ENCODE measurements at places on chromosomes 2 and 18.
A peak's percentile ranks its signal among the peaks of the same experiment; 100 is the strongest.

DNA sequence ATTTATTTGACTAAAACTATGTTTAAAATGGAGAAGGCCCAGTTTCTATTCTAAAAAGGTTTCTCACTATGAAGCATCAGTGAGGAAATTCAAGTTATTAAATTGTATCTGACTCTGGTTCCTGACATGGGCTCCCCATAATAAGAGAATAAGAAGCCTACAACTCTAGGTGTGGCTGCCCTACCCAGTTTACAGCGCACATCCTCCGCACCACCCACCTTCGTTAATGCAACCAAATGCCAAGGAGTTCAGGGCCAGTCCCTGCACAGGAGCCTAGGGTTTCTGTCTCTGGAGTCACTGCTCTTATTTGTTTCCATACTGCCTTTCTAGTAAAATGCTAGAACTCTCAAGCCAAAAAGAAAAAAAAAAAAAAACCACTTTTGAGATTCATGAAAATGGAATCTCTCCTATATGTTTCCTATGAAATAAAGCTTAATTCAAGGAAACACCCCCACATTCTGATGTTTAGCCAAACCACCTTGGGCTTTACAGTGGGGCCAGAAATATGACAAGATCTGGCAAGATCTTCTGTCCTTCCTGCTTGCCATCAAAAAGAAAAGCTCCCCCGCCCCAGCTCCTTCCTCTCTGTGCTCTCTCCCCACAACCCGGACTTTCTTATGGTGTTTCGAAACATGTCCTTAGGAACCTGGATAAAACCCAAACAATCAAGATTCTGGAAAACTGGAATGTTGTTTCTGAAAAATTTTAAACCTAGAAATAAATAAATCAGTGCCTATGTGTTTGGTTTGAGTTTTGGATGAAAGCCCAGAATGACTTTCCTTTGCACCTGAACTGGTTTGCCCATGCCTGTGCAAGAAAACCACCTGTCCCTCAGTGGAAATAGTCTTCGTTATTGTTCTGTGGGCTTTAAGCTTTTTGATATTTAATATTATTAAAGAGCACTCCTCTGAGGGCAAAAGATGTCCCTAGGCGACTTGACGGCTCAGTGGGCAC, 136.7 kb downstream of the SP3 start:
- DNase-seq = no peak

GRCh38 chr2:30492619-30493018, 45.6 kb downstream of the LCLAT1 start:
- DNase-seq = no peak

DNA sequence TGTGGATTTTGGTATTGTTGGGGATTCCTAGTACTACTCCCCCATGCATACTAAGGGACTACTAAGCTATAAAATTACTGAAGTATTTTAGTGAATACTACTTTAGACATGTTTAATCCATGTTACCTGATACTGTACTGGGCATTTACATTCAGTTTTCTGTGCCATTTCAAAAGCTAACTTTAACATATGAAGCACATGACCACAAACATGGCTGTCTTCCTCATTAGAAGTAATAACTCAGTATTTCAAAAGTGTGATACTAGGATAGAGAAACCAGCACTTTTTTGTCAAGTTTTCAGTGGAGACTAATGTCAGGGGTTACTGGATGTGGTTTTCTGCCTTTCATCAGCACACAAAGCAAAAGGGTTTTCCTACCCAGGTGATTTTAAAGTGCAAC, 27.9 kb downstream of the WDR33 start:
- no peak for DNase-seq

DNA sequence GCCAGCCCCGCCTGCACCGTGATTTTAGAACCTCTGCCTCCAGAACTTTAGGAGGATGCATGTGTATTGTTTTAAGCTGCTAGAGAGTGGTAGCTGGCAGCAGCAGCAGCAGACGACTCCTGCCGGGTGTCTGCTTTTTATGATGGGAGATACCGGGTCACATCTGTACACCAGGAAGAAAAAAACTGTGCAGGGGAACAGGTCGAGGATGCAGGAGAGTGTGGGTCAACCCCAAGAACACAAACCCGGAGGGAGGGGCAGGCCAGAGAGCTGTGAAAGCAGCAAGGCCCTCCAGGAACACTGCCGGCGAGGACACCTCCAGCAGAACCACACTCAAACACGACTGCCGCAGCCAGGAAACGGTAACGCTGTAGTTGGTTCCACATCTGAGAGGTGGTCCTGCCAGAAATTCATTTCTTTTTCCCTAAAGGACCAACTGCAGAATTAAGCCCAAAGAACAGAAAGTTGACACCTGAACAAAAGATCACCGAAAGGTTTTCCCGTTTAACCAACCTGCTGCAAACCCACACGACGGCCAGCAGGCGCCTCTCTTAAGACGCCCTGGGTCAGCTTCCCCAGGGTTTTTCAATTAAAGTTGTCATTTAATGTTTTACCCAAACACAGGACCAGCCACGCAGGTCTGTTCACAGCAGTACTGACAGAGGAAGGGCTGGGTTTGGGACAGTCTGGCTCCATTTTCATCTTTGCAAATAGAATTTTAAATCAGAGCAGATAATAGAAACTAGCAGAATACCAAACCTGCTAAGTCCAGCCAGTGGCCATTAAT, 60.5 kb downstream of the NDUFA10 start:
- no peak for DNase-seq

GRCh38 chr2:37344453-37345361, at the start of gene QPCT:
QPCT (plus strand) TSS chr2:37344630; CDS start chr2:37344732, 102 bp downstream.
- peak; percentile 80 for DNase-seq

GRCh38 chr2:18701546-18701945, 112.2 kb upstream of the NT5C1B start:
- no peak for DNase-seq

DNA sequence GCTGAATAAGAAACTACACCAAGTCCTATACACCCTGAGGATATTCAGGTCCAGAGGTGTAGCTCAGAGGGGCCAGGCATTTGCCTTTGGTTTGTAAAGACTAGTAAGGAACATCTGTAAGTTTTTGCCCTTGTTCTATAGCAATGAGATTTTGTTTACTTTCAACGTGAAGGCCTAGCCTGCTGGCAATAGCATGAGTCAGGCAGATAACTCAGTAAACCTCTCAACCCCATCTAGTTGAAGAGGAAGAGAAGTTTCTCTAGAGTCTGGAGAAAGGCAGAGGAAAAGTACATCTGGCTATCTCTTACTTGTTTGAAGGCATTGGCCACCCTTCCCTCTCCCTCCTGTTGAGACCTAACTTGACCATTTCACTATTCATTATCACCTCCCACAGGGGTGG, 70.3 kb upstream of the ZNF521 start:
- no peak for DNase-seq

DNA sequence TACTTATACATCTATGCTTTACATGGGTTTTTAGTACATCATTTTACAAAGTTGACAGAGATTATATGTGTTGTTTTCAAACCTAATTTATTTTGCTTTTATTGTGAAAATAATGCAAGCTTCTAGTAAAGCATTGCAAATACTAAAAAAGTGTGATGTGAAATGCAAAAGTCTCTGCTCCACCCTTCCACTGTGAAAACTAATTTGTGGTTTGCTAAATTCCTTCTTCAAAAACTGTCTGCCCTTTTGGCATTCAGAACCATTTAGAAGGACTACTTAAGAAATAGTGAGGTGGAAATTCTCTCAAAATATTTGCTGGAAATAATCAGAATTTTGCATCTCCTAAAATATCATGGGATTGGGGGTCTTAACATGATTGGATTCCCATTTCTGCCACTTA, 78.4 kb downstream of the CSRNP3 start:
- peak; percentile 11 for DNase-seq

GRCh38 chr18:30954262-30954661, 88.3 kb downstream of the DSC3 start:
- no peak for DNase-seq

GRCh38 chr2:39377226-39377939, 59.7 kb downstream of the MAP4K3 start:
- peak; percentile 42 for DNase-seq

DNA sequence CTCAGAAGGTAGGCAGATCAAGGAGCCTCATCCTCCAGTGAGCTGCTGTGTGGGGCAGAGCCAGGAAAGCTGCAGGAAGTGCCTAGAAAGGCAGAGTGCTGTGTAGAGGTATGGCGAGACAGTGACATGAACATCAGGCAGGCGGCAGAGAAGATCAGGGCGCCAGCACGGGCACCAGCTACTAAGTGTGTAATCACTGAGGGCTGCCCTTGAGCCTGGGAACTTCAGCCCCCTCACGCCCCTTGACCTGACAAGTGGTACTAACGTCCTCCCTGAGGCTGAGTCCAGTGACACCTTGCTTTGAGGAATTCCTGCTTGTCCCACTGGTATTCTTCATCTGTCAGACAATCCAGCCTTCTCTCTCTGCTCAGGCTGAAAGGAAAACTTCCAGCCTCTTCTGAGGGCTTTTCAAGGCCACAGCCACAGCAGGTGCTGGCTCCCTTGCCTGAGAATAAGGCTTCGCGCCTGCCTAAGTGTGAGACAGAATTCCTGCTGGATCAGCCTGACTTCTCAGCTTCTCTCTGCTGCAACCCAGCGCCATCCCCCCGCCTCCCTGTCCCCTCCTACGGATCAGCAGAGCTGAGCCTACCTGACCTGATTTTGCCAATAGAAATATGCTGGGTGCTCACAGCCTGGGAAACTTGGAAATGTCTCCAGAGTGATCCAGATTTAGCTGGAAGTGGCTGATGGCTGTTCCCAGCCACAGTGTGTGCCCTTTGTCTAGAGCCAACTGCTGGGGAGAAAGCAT, 148.0 kb downstream of the SMAD7 start:
- no peak for DNase-seq

- no peak for DNase-seq
These were observed 11.5 kb downstream of the POLR1A start for GRCh38 chr2:86094229-86094628.

DNA sequence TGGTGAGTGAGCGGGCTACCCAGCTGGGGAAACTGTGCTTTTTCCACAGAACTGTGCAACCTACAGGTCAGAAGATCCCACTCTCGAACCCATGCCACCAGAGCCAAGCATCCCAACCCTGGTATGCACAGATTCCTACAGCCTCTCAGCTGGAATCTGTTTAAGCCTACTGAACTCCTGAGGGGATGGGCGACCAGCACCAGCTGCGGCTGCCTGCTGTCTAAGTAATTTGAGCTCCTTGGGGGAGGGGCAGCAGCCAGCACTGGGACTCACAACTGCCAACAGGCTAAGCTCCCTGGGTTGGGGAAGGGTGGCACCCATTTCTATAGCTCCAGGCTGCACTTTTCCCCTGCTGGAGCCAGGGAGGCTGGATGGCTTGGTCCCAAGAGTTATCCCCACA, 11.8 kb downstream of the CYP27C1 start:
- peak; percentile 48 for DNase-seq

- DNase-seq = no peak
These were observed 338.3 kb downstream of the ALK start for GRCh38 chr2:29583104-29583503.

DNA sequence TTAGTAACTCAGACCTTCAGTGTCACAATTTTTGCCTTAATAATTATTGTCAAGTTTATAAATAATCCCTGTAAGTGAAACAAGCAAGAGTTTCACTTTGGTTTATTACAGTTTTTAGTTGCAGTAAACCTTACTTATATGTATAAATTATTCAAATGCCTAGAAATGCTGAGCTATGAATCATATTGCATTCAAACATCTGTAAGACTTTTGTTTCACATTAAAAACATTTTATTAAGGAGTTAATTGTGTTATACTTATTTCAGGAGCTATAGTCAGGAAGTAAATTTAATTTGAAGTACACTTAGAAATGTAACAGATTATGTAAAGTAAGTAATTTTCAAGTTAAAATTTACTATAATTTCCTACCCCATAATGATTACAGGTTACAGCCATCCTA, 3.9 kb upstream of the ETAA1 start:
- no peak for DNase-seq

DNA sequence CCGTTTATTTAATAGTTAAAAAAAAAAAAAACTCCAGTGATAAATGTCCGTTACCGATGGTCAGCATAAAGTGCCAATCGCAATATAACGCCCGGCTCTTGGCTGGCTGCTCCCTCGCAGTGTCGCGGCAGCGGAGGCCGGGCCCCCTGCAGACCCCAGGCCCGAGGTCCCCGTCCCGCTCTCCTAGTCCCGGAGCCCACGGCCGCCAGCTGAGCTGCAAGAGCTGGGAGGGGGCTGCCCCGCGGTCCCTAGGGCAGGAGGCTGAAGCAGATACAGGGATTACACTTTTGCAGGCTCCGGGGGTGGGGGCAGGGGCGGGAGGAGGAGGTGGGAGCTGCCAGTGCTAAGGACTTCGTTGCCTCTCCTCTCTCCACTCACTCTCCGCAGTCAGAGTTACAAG, 6.9 kb downstream of the OSR1 start:
- DNase-seq = no peak

DNA sequence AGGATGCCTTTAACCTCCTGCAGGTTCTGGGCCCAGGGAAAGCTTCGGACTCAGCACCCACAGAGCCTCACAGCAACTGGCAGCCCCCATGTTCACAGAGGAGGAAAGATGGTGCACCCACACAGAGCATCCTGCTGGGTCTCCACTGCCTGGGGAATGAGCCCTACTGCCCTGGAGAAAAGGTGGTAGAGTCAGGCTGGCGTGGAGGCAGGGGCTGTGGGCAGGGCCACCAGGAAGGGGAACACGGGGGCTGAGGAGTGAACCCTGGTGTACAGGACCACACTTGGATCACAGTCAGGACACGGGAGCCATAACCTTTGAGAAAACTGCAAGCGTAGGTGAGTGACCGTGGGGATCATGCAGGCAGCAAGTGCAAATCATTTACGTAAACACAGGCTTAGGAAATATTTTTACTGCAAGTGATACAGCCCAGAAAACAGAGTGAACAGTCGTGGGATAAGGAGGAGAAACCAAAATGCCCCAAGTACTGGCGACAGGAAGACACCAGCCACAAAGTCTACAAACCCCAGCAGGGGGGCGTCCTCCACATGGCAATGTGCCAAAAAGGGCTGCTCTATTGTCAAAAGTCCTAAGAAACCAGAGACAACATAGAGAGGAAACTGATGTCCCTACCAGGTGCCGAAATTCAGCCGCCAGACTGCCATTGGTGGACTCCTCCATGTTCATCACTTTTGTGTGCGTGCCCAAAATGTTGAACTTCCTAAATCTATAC, 27.6 kb downstream of the STAT1 start:
- DNase-seq = no peak

- no peak for DNase-seq
These were observed 198.7 kb downstream of the TGIF1 start for GRCh38 chr18:3648641-3649040.

DNA sequence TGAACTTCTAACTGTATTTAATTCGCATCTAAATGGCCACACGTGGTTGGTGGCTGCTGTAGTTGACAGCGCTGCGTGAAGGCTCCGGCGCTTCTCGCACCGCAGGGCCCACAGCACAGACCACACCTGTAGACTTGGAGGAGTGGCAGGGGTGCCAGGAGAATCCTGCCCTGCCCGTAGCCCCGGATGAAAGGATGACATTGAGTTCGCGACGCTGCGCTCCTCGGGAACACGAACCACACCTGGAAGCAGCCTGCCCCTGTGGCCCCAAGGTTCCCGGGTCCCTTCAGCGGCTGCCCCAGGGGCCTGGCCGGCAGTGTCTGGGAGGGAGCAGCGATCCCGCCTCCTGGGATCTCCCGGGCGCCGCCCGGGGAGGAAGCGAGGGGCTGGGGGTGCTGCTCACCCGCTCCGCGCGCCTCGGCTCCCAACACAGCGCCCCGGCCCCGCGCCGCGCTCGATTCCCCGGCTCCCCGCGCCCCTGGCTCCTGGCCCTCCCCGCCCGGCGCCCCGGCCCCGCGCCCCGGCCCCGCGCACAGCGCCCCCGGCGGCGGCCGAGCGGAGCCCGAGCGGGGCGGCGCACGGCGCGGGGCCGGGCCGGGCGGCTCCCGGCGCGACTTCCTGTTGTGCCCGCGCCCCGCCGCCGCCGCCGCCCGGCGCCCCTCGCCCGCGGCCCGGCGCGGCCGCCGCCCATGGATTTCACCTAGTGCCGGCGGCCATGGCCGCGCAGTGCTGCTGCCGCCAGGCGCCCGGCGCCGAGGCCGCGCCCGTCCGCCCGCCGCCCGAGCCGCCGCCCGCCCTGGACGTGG, at the start of gene RNPEPL1:
TSS of gene RNPEPL1 (plus strand) at position 613 of the 806 bp plus-strand sequence. CDS start at position 716, 103 bp downstream.
- DNase-seq = peak; percentile 71

All from astrocyte of the hippocampus (primary cell).